GM18507 (cell line): ENCODE measurements at places on chromosomes 11 and 22.

GRCh38 chr11:27864091-27864491 is 163.8 kb upstream of the BDNF start:
- no peak for DNase-seq

DNA sequence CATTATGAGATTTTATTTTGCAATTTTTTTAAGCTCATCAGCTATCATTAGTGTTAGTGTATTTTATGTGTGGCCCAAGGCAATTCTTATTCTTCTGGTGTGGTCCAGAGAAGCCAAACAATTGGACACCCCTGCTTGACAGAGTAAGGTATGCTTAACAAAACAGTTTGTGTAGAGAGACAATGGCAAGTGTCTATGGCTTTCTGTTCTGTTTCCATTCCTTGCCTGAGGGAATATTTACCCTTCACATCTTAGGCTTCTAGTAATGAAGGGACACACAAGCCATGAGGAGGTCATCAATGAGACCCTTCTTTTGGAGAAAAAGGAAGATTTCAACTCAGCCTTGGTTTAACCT is 1278.4 kb upstream of the TENM4 start:
- DNase-seq: no peak

- no peak for DNase-seq
Measured at GRCh38 chr11:108543316-108543964, 45.3 kb upstream of the POGLUT3 start.

GRCh38 chr11:129930743-129931142 is 35.4 kb upstream of the NFRKB start:
- no peak for DNase-seq

- no peak for DNase-seq
Measured at GRCh38 chr11:1458340-1459218, 28.0 kb downstream of the MOB2 start.

- DNase-seq: peak; percentile 39
Measured at GRCh38 chr11:14270690-14271542, 88.1 kb downstream of the RRAS2 start.

DNA sequence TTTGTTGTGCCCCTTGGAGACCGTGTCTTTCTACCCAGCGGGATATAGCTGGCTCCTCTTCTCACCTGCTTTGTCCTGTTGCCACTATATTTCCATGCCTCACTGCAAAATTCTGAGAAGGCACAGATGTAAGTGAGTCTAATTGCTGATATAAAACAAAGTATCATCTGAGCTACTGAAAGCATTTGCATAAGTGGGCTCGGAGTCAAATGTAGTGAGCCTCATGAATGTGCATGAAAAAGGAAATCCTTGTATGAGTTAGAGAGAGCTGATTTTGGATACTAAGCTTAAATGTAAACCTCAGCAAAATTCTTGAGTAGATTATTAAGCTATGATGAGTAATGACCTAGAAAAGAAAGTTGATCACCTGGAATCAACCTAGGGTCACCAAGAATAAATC is 13.9 kb downstream of the OVCH2 start:
- no peak for DNase-seq

DNA sequence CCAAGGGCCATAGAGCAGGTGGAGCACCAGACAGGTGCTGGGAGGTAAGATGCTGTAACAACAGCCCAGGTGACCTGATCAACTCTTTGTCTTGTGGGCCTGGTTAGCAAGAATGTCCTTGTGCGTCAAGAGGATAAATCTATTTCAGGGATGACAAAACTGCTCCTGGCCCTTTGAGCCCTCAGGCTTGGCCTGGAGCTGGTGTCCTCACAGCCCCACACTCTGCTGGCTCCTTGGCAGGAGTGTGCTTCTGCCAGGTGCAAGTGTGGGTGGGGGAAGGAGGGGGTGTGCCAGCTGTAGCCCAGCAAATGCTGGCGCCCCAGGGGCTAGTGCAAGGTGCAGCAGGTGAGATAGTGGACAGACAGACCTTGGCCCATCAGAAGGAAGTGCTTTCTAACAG is 19.5 kb downstream of the AMPD3 start:
- DNase-seq: no peak

DNA sequence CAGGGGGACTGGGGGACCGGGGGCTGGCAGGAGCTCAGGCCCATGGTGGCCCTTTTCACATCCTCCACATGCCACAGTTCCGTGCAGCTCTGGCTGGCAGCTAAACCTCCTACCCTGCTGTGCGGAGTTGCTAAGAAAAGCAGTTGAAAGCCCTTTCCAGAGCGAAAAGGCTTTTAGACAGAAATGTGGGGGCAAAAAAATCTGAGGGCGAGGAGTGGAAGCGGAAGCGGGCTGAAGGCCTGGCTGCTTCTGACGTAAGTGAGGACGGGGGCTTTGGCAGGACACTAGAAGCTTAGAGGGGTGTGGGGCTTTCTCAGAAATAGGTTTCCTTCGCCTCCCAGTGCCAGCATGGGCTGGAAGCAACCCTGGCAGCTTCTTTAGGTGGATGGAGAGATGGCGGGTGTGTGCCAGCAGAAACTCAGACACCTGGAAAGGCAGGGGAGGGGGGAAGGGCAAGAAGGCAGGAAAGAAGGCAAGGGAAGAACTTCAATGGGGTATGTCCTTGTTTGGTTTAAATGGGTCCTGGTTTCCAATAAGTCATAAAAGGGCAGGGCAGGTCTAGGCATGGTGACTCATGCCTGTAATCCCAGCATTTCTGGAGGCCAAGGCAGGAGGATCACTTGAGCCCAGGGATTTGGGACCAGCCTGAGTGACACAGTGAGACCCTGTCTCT is 11.2 kb upstream of the DGKZ start:
- no peak for DNase-seq

DNA sequence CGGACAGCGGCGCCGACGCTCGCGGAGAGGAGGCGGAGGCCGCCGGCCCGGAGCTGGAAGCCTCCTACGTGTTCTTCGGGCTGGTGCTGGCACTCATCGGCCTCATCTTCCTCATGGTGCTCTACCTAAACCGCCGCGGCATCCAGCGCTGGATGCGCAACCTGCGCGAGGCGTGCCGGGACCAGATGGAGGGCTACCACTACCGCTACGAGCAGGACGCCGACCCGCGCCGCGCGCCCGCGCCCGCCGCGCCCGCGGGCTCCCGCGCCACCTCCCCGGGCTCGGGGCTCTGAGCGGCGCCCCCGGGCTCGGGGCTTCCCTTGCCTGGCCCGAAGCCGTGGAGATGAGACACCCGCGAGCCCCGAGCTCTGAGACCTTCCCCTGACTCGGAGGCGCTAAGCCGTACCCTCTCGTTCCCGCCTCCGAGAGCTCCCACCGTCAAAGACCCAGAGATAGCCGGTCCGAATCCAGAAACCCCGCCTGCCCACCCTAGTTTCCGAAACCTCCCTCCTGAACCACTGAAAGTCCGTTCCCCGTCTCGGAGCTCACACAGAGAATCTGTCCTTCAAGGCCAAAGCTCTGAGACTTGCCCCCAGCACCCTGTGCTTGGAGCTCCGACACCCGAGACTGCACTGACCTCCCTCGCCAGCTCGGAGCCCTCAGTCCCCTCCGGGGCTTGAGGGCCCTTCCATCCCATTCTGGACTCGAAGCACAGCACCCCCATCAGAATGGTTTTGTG is 1.5 kb downstream of the TPBGL start:
- no peak for DNase-seq

DNA sequence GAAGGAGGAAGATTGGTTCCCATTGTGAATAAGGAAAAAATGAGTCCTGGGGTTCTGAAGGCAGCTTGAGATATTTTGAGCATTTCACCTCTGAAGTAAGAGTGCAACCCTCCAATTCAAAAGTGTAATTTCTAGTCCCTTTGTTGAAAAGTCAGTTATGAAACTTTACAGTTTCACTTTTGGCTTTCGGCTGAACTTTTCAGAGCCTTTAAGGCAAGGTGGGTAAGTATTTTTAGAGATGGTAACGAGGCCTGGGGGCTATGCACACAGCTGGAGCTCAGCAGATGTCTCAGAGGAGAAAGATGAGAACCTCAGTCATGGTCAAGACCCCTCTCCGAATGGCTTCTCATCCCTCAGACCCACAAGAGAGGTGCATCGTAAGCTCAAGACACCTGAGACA is 267.6 kb downstream of the KIRREL3 start:
- DNase-seq: no peak

DNA sequence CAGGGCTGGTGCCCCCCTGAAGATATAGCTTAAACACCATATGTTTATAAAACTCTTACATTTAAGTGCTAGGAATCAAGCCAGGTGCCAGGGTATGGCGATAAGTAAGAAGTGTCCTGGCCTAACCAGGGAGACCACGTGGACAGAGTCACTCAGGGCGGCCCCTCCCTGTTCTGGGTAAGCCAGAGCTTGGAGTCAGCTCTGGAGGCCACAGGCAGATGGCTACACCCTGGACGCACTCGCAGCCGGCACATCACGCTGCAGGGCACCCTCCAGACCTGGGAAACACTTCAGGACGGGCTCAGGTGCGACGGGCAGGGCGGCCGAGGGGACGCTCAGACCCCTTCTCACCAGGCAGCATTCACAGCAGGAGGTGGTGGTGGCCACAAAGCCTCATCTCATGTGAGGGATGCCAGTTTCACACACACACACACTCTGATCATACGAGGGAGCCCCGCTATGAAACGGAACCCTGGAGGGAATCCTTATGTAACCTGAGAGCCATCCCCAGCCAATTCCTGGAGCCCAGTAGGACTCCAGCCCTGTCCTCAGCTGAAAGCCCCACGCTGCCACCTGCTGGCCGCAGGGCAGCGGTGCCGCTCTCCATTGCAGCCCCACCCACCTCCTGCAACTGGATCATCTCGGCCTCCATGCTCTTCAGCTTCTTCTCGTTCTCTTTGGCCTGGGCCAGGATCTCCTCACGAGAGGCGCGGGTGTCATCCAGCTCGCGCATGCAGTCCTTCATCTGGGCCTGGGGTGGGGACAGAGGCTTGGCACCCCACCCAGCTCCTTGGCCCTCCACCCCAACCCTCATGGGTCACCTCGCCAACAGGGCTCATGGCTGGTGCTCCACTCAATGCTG is 33.4 kb downstream of the APOL1 start:
- DNase-seq: peak; percentile 61

- DNase-seq: no peak
Measured at GRCh38 chr11:67534070-67534679, 10.9 kb upstream of the CABP2 start.

DNA sequence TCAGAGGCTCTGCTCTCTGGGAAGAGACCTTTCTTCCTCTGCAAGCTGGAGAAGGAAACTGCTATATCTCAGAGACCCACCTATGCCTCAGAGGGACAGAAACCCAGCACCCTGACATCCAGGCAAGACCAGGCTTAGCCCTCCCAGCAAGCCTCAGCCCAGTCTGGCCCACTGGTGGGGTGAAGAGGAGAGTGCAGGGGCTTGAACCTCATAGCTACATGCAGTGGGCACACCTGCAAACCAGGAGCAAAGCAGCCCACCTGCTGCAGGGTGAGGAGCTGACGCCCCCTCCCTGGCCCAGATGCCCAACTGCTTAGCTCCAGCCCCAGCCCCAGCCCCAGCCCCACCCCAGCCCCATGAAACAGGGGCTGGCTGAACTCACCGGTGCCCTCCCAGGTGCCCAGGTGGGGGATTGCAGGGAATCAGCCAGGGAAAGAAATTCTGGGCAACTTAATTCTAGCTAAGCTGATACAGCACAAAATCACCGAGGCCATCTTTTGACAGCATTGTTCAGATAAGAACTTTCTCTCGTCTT is 246.8 kb downstream of the BUD13 start:
- DNase-seq: no peak

DNA sequence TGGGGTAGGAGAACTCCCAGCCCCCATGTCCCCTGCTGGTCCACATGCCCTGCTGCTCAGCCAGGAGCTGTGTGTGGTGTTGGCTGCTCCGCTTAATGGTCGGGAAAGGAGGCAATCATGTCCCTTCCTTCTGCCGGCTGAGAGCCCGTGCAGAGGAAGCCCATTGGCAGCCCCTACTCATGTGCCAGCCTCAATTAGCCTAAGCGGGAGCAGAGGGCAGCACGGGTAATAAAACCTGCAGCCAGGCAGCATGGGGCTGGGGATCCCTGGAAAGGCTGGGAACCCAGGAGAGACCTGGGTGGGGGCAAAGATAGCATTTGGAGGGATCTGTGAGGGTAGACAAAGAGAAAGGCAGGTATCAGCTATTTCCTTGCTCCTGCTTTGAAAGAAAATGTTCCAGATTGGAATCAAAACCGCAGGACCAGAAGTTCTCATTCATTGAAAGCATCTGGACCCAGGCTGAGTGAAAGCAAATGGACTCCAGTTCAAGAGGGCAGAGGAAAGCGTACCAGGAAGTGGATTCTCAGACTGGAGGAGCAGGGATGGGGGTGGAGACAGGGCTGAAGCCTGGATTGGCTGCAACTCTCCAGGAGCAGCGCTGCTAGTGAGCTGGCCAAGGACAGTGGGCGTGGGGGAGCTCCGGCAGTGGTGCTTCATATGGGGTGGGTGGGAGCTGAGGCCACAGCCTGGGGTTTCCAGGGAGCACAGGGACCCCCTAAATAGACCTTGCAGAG is 103.4 kb upstream of the NECTIN1 start:
- no peak for DNase-seq

DNA sequence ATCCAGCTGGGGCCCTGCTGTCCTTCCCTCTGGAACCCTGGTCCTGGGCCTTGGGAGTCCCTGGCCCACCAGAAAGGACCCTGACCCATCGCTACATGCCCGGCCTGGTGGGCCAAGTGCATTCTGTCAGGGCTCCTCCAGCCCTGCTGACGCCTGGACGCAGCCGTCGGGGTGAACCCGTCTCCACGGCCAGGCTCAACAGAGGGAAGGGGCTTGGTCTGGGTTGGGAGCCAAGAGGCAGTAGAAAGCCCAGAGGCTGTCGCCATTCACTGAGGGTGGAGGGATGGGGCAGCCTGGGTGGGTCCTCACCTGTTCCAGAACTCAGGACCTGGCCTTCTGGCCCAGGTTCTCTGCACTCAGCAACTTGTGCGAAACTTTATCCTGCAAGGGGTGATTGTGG is 39.0 kb downstream of the TOLLIP start:
- DNase-seq: no peak

GRCh38 chr11:1705126-1706052 is 8.4 kb downstream of the KRTAP5-6 start:
- DNase-seq: no peak

- DNase-seq: no peak
Measured at GRCh38 chr11:114057605-114058004, 1.9 kb upstream of the ZBTB16 start.

- DNase-seq: no peak
Measured at GRCh38 chr11:121321614-121322243, 29.2 kb downstream of the SC5D start.

DNA sequence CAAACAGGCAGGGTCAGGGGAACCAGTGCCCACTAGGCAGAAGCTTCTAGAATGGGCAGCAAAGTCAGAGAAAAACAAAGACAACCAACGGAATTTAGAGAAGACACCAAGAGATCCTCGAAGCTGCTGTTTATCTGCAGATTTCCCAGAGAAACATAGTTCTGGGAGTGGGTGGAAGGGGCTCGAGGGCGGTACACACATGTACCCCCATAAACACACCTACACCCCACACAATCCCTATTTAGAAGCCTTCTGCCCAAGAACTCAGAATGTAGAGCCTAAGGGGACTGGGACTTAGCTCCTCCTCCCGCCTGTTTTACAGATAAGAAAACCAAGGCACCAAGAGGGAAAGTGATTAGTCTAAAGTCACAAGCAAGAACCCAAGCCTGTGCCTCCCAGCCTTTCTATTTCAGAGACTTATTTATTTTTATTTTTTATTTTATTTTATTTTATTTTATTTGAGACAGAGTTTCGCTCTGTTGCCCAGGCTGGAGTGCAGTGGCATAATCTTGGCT is 6.4 kb downstream of the NPTXR start:
- DNase-seq: no peak

- no peak for DNase-seq
Measured at GRCh38 chr11:16040151-16040550, 316.2 kb downstream of the SOX6 start.
